ENCODE measurements at places on chromosomes 16 and 17.

- DNase-seq = no peak
Observed at GRCh38 chr16:84329016-84329415, 34.3 kb downstream of the WFDC1 start.

- DNase-seq = no peak
Observed at GRCh38 chr16:19396555-19397011, 21.1 kb upstream of the TMC5 start.

DNA sequence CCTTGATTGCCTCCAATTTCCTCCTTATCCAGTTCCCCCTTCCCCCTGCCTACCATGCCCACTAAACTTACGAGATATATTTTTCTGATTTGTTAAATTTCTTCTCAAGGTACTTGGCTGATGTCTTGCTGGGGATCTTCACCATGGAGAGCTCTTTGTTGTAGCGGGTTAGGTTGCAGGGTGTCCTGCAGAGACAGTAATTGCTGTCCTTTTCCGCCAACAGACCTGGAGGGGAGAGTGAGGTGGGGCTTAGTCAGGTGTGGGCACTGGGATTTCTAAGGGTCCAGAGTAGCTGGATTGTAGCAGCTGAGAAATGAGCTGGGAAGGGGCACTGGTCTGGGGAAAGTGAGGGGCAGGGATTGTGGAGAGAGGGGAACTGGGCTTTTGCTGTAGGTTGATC, 32.1 kb downstream of the SPACA3 start:
- DNase-seq = no peak

DNA sequence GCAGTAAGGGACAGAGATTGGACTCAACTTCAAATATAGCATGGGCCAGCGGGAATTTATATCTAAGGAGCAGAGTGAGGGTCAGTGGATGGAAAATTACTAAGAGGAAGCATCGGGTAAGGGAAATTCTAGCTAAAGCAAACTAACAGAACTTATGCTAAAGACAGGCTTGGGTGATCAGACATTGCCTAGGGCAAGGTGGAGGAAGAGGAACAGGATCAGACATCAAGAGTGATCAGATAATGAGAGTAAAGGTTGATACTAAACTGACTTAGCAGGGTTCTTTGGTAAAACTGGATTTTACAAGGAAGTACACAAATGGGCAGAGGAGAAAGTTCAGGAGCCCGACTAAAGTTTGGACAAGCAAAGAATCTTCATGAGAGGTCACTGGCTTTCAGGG, 86.3 kb upstream of the TOM1L1 start:
- DNase-seq = no peak

- DNase-seq = no peak
Observed at GRCh38 chr16:27547134-27547533, 2.6 kb downstream of the GTF3C1 start.

- no peak for DNase-seq
Observed at GRCh38 chr16:80433623-80434022, 107.2 kb upstream of the DYNLRB2 start.

DNA sequence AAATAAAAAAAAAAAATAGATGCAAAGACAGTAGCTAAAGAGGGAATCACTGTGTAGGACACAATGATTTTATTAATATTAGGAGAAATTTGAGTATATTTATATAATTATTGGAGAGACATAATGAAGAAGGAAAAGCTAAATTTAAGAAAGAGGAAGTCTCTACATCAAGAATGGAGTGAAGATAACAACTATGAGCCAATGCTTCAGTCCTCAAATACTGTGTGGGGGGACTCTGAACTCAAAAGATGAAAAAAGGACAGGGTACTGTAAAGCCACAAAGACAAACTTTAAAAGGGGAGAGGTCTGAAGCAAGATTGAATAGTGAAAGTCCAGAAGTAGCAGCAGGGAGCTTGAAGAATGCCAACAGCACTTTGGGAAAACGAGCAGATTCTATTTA, 44.7 kb downstream of the SKAP1 start:
- DNase-seq = no peak

Measured in GM18507 (cell line).